ENCODE measurements at places on chromosomes 1 and 21. TPM values are rescaled to one million over a fixed set of nuclear protein-coding genes. Genes with fewer than 3 reads are reported as not detected.

IFI44L gene
- 25.6 TPM for total RNA-seq

TEKT2 gene
- total RNA-seq: 0.35 TPM

TEDDM1 gene
- not detected for total RNA-seq

SCAF4 gene
- 31.8 TPM for total RNA-seq

ANGPTL3 gene
- not detected for total RNA-seq

SPRR4 gene
- not detected for total RNA-seq

LRRIQ3 gene
- 0.71 TPM for total RNA-seq

PER3 gene
- 7.4 TPM for total RNA-seq

CA14 gene
- not detected for total RNA-seq

RIPPLY3 gene
- not detected for total RNA-seq

PLOD1 gene
- total RNA-seq: 66.9 TPM

OR10J1 gene
- total RNA-seq: not detected

GCSAML gene
- 0.51 TPM for total RNA-seq

C1orf115 gene
- total RNA-seq: 28.5 TPM

IGSF9 gene
- 0.13 TPM for total RNA-seq

MMEL1 gene
- 3.2 TPM for total RNA-seq

ERVH48-1 gene
- not detected for total RNA-seq

FTCD gene
- 0.32 TPM for total RNA-seq

IL12RB2 gene
- 3.4 TPM for total RNA-seq

PRDX6 gene
- 873 TPM for total RNA-seq

SLC30A10 gene
- 0.19 TPM for total RNA-seq

SELE gene
- total RNA-seq: 17.9 TPM

CFAP57 gene
- total RNA-seq: 0.19 TPM

KCNC4 gene
- 12.8 TPM for total RNA-seq

PRDM15 gene
- 8.0 TPM for total RNA-seq

LORICRIN gene
- not detected for total RNA-seq

LRRC8C gene
- total RNA-seq: 22.9 TPM

C4BPA gene
- total RNA-seq: not detected

RHD gene
- not detected for total RNA-seq

BPNT1 gene
- 22.1 TPM for total RNA-seq

TTC22 gene
- not detected for total RNA-seq

MEX3A gene
- 0.58 TPM for total RNA-seq

PRAMEF11 gene
- not detected for total RNA-seq

CAPN9 gene
- not detected for total RNA-seq

GJA4 gene
- 26.4 TPM for total RNA-seq
